ENCODE measurements at places on chromosomes 1 and 21. TPM values are rescaled to one million over a fixed set of nuclear protein-coding genes. Genes with fewer than 3 reads are reported as not detected.

- no peak for DNase-seq
Observed at GRCh38 chr1:7584157-7584556, 186.9 kb upstream of the VAMP3 start.

- DNase-seq: no peak
Observed at GRCh38 chr1:11882814-11883538, 24.2 kb upstream of the NPPB start.

DNA sequence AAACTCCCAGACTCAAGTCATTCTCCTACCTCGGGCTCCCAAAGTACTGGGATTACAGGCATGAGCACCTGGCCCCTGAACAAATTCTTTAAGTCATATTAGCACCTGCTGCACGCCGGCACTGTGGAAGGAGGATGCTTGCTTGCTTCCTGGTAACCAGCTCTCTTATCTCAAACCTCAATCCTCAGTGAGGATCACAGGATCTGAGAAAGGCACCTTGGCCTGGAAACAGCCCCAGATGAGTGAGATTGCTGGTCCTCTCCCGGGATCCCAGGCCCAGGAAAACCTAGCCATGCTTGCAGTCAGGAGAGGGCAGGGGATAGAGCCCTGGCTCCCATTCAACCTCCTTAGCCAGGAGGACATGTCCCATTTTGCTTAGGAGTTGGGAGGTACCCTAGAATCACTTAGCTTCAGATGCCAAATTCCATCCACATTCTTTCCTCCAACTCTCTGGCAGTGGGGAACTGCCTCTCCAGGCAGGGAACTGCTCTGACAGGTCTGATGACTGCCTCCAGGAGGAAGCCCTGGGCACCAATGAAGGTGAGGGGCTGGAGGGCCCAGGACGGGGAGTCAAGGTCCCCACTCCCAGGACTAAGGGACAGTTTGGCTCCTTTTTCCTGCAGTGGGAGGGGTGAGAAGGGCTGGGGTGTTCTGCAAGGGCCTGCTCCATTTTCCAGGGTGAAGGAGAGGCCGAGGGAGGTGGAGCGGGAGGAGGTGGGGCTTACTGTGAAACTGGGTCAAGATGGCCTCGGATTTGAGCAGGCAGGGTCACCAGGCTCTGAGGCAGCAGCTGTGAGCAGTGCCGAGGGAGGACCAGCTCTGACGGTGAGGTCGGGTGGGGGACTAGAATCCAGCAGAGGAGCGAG, 9.5 kb downstream of the GPR37L1 start:
- DNase-seq: peak; percentile 82

DNA sequence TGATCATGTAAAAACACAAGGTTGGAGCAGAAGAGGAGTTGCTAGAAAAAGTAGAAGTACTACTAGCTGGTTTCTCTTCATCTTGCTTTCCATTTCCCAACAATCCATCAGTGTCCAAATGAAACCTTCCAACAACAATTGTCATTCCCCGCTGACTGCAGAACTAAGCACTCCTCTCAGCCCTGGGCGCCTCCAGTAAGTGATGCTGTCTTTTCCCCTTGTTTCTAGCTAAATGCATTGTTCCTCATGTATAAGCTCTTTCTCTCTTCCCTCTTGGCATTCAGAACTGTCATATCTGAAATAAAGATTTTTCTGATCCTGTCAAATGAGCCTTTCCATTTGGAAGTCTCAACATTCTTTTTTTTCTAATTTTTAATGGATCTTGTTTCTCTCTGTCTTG, 68.7 kb downstream of the FCRL5 start:
- no peak for DNase-seq

GRCh38 chr21:35051287-35051818, 2.3 kb upstream of the RUNX1 start:
- peak; percentile 32 for DNase-seq

GRCh38 chr21:37568916-37569315, 202.3 kb downstream of the DYRK1A start:
- no peak for DNase-seq

GRCh38 chr1:212979340-212980122, 29.2 kb downstream of the VASH2 start:
- DNase-seq: no peak

DNA sequence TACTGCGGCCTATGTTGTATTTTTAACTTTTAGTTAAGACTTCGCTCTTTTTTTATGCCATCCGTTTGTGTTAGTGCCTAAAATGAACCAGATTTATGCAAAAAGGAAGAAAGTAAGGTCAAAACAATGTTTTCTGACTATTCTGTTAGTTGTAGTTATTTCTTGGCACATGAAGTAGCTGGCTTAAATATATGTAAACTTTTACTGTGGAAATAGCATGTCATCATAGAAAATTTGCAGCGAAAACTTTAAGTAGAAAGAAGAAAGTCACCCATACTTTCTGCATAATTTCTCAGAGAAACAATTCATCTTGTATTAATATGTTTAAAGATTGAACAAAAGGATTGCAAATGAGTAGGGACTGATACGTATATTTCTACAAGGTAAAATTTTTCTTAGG, 106.4 kb downstream of the NEK7 start:
- DNase-seq: no peak

- DNase-seq: no peak
Observed at GRCh38 chr1:112743174-112744008, 28.3 kb upstream of the PPM1J start.

DNA sequence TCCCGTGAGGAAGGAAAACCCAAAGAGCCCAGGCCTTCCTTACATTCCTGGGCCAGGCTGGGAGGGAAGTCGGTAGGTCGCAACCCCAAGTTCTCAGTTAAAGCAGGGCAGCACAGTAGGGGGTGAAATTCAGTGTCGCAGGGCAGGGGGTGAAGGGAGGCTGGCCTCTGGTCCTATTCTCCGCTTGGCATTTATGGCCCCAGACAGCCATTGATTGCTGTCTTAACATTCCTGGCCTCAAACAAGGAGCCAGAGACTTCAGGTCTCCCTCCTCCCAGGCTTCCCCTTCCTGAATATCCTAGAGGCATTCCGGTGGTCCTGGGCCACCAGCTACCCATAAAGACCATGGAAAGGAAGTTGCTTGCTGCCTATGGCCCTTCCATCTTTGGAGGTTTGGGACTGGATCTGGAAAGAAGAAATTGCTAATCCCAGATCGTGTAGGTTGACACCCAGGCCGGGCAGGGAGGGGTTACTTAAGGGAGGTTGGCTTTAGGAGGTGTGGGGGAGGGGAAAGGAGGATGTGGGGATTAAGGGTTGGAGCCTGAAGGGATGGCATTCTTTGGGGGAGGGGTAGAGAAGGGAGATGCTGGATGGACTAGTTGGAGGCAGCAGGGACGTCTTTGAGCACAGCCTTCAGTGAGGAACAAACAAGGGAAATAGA, 1.7 kb downstream of the LIN28A start:
- no peak for DNase-seq

DNA sequence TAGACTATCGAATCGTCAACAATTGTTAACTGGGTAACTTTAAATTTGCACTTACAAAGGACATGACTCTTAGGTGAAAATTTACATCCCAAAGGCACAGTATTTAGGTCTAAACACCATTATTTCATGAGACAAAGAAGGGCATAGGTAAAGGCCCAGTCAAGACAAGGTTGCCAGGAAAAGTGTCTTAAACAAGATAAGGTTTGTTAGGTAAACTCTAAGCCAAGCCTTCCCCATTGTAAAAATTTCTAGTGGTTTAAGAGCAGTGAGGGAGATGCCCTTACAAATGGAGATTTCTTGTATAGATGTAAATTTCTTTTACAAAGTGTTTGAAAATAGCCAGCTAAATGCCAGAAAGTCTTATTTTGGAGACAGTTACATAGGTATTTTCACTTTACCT, 36.9 kb upstream of the FNBP1L start:
- no peak for DNase-seq

SLC37A1 gene
- 2.3 TPM for total RNA-seq

LAD1 gene
- 4.8 TPM for total RNA-seq

GBP7 gene
- total RNA-seq: not detected
